ENCODE measurements at places on chromosomes 16 and 17. TPM values are rescaled to one million over a fixed set of nuclear protein-coding genes. Genes with fewer than 3 reads are reported as not detected.

- no peaks in the 10 kb centered on the region for H3K4me1 ChIP-seq
- no peak overlapping the region for H3K4me3 ChIP-seq
- H3K27me3 ChIP-seq: peaks cover 2% of the 10 kb centered on the region
- no peaks in the 10 kb centered on the region for H3K36me3 ChIP-seq
- no peak overlapping the region for H3K27ac ChIP-seq
Observed at GRCh38 chr17:64328036-64328858, 62.4 kb downstream of the PECAM1 start.

The TP53TG3E gene
- total RNA-seq: not detected

GRCh38 chr16:57502048-57502775 lies 15.9 kb upstream of the DOK4 start:
- no peak overlapping the region for H3K27ac ChIP-seq
- DNase-seq: no peak
- H3K36me3 ChIP-seq: no peaks in the 10 kb centered on the region
- H3K4me1 ChIP-seq: peaks cover 11% of the 10 kb centered on the region
- H3K4me3 ChIP-seq: no peak overlapping the region

GRCh38 chr17:35368081-35368830 lies 5.2 kb downstream of the SLFN11 start:
- H3K4me3 ChIP-seq: no peak overlapping the region
- no peaks in the 10 kb centered on the region for H3K36me3 ChIP-seq
- no peak overlapping the region for H3K27ac ChIP-seq

- H3K36me3 ChIP-seq: no peaks in the 10 kb centered on the region
- no peak overlapping the region for H3K4me3 ChIP-seq
- H3K4me1 ChIP-seq: peaks cover 22% of the 10 kb centered on the region
- H3K27me3 ChIP-seq: no peaks in the 10 kb centered on the region
Observed at GRCh38 chr16:19136549-19137196, 22.9 kb downstream of the ITPRIPL2 start.

- no peak for DNase-seq
- H3K27ac ChIP-seq: peak overlapping the region; percentile 93
- H3K4me1 ChIP-seq: peaks cover 61% of the 10 kb centered on the region
- H3K36me3 ChIP-seq: no peaks in the 10 kb centered on the region
- H3K27me3 ChIP-seq: no peaks in the 10 kb centered on the region
Observed at GRCh38 chr17:66711401-66711800, 123.5 kb upstream of the CACNG5 start.

The SDK2 gene
- total RNA-seq: 14.8 TPM

DNA sequence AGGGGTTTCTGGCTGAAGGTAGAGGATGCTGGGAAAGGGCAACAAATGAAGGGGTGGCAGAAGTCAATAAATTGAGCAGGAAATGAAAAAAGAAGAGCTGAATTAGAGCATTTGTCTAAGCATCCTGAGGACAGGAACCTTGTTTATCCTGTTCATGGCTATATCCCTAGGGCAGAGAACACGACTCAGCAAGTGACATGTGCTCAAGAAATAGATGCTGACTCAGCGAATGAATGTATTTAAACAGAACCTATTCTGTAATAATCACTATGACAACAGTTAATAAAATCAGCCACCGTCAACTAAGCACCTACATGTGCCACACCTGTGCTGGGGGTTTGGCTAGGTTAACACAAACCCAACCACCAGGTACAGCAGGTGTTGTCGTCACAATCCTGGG lies 80.3 kb downstream of the CDK5R1 start:
- no peak overlapping the region for H3K27ac ChIP-seq
- H3K4me3 ChIP-seq: no peak overlapping the region
- DNase-seq: no peak
- no peaks in the 10 kb centered on the region for H3K36me3 ChIP-seq
- peaks cover 10% of the 10 kb centered on the region for H3K4me1 ChIP-seq

The NRN1L gene
- 7.4 TPM for total RNA-seq

DNA sequence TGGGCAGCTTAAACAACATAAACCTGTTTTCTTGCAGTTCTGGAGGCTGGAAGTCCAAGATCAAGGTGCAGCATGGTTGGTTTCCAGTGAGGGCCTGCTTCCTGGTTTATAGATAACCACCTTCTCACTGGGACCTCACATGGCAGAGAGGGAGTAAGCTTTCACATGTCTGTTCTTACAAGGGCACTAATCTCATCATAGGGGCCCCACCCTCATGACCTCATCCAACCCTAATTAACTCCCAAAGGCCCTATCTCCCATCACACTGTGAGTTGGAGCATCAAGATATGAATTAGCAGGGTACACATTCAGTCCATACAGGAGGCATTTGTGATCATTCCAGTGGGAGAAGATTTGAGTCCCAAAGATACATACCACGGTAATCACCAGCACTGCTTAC lies 50.5 kb upstream of the GRIN2A start:
- no peaks in the 10 kb centered on the region for H3K27me3 ChIP-seq
- no peak for DNase-seq
- H3K36me3 ChIP-seq: peaks cover 7% of the 10 kb centered on the region

- H3K36me3 ChIP-seq: peaks cover 5% of the 10 kb centered on the region
- no peak overlapping the region for H3K4me3 ChIP-seq
- H3K27ac ChIP-seq: peak overlapping the region; percentile 65
- no peak for DNase-seq
- peaks cover 4% of the 10 kb centered on the region for H3K4me1 ChIP-seq
Observed at GRCh38 chr16:69465083-69465721, 40.8 kb downstream of the CYB5B start.

- no peaks in the 10 kb centered on the region for H3K36me3 ChIP-seq
- peaks cover 4% of the 10 kb centered on the region for H3K4me1 ChIP-seq
- DNase-seq: no peak
- no peak overlapping the region for H3K27ac ChIP-seq
- peaks cover 3% of the 10 kb centered on the region for H3K27me3 ChIP-seq
Observed at GRCh38 chr17:6862825-6863224, 31.3 kb upstream of the TEKT1 start.

The IGF2BP1 gene
- 434 TPM for total RNA-seq

- peak overlapping the region; percentile 76 for H3K27ac ChIP-seq
- H3K27me3 ChIP-seq: no peaks in the 10 kb centered on the region
- peaks cover 22% of the 10 kb centered on the region for H3K36me3 ChIP-seq
- H3K4me1 ChIP-seq: peaks cover 33% of the 10 kb centered on the region
Observed at GRCh38 chr16:19718624-19718965, 524 bp downstream of the IQCK start.

The NKD1 gene
- 9.3 TPM for total RNA-seq

DNA sequence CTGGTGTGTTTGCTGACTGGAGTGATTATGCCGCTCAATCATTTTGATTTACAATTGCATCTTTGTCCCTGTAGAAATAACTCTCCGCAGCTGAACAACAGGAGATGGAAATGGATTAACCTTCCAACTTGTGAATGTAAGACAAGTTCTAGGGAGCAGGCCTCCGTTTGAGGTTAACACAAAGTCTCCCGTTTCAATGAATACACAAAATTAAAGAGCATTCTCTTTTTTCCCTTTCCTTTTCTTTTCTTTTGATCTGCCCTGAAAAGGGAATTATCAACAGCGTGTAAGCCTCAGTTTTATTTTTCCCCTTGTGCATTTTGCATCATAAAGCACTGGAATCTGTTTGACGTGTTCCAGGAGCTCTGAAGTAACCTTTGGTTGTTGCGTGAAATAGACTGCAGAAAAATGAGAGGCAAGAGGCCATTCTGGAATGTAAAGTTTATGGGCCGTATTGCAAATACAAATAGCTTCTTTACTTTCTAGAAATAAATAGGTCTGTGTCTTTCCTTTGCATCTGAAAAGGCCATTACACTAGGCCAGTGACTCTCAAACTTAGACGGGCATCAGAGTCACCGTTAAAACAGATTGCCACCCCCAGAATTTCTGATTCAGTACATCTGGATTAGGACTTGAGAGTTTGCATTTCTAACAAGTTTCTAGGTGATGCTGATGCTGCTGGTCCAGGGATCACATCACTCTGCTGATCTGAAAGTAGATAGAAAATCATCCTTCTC lies 164.7 kb downstream of the ZNF18 start:
- H3K27ac ChIP-seq: no peak overlapping the region
- H3K4me1 ChIP-seq: 0 out of 2 replicates have a peak, but pooled peaks cover 4% of the 10 kb centered on the region
- no peak for DNase-seq
- H3K27me3 ChIP-seq: no peaks in the 10 kb centered on the region
- H3K36me3 ChIP-seq: peaks cover 25% of the 10 kb centered on the region

GRCh38 chr17:37137906-37138514 lies 189.3 kb downstream of the AATF start:
- peaks cover 40% of the 10 kb centered on the region for H3K4me1 ChIP-seq
- H3K36me3 ChIP-seq: peaks cover 12% of the 10 kb centered on the region
- no peaks in the 10 kb centered on the region for H3K27me3 ChIP-seq
- H3K27ac ChIP-seq: no peak overlapping the region
- no peak for DNase-seq

GRCh38 chr17:46202424-46202823 lies 9.2 kb upstream of the KANSL1 start:
- H3K36me3 ChIP-seq: peaks cover 37% of the 10 kb centered on the region
- no peak overlapping the region for H3K27ac ChIP-seq
- no peaks in the 10 kb centered on the region for H3K27me3 ChIP-seq
- no peak for DNase-seq

DNA sequence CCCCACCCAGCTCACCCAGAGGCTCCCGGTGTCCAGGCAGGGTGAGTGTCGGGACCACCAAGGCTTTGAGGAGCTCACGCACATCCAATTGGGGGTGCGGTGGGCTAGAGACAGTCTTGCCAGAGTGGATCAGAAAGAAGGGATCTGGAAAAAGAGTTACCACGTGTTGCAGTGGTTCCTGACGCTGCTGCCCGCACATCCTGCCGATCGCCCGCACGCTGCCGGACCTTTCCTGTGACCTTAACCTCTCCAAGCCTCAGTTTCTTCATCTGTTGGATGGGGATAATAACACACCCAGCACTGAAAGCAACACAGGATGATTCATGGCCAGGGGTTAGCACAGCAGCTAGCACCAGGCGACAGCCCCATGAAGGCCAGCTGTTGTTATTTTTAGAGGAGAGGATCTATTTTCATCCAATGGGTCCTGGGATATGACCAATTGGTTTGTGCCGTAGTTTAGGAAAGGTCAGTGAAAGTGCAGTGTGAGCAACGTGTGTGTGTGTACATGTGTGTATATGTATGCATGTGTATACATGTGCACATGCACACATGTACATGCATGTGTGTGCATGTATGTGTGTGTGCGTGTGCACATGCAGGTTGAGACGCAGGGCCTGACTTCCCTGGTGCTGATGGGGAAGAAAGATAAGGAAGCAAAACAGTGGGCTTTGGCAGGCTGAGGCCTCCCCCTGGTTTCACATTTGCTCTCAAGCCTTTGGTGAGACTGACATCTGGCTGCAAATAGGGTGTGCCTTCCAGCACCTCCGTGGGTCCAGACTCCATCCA lies 2.5 kb downstream of the ITGAX start:
- no peak for DNase-seq
- no peaks in the 10 kb centered on the region for H3K36me3 ChIP-seq
- peaks cover 7% of the 10 kb centered on the region for H3K4me1 ChIP-seq
- H3K4me3 ChIP-seq: no peak overlapping the region

DNA sequence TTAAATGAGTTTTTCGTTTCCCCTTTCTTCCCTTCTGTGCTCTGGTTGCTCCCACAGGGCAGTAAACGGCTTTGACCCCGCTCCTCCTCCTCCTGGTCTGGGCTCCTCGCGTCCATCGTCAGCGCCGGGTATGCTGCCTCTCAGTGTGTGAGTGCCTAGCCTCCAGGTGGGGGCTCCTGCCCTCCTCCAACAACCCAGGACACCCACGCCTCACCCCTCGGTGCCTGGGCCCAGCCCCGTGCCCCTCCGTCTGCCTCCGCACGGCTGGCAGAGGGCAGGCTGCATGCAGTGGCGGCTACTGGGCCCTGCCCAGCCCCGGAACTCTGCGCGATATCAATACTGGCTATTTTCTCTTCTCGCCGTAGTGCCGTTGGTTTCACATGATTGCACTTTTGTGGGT lies 31.2 kb downstream of the NDEL1 start:
- H3K27me3 ChIP-seq: no peaks in the 10 kb centered on the region
- 0 out of 2 replicates have a peak, but pooled peaks cover 5% of the 10 kb centered on the region for H3K4me1 ChIP-seq
- no peak overlapping the region for H3K27ac ChIP-seq

The TBC1D3G gene
- not detected for total RNA-seq

The RNF157 gene
- 15.1 TPM for total RNA-seq

The COPRS gene
- 39.1 TPM for total RNA-seq

DNA sequence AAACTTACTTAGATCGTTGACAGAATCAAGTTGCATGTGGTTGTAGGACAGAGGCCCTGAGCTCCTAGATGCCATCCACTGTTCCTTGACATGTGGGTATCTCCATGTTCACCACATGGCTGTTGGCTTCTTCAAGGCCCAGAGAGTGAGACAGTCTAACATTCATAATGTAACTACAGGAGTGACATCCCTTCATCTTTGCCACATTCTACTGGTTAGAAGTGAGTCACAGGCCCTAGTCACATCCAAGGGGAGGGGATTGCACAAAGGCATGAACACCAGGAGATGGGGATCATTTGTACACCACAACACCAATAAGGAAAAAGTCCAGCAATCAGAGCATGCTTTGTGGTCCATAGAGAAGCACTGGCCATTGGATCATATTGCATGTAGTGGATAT lies 56.6 kb downstream of the WSCD1 start:
- no peak for DNase-seq
- H3K4me3 ChIP-seq: no peak overlapping the region
- H3K27ac ChIP-seq: no peak overlapping the region
- H3K27me3 ChIP-seq: no peaks in the 10 kb centered on the region
- H3K36me3 ChIP-seq: peaks cover 34% of the 10 kb centered on the region

DNA sequence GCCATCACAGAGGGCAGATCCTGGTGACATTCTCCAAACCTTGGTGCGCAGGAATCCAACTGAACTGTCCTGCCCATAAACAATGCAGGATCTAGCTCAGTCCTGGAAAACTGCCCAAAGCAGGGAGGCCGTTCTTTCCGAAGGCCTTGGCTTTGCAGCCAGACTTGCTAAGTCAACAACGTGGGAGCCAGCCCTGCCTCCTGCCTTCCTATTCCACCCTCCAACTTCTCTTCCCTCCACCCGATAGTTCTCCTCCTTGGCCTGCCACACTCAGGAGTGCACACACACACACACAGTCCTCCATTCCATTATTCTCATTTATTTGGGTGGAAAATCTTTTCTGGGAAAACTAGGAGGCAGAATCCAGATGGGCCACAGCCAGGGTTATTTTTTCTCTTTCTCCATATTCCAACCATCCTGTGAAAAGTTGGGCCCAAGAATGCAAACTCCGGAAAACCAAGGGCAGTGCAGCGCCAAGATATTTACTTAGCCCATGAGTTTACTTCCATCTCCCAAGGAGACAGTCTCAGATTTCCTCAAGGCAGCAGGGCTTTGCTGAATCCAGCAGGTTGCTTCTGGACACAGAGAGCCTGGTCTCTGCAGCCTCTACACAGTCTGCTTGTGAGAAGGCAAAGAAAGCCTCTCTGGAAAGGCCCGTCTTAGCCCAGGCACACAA lies 15.8 kb downstream of the COPRS start:
- H3K4me1 ChIP-seq: no peaks in the 10 kb centered on the region
- no peak overlapping the region for H3K27ac ChIP-seq
- peaks cover 5% of the 10 kb centered on the region for H3K27me3 ChIP-seq
- H3K36me3 ChIP-seq: no peaks in the 10 kb centered on the region
- DNase-seq: no peak
- H3K4me3 ChIP-seq: no peak overlapping the region

The CLEC3A gene
- not detected for total RNA-seq

- peaks cover 24% of the 10 kb centered on the region for H3K4me1 ChIP-seq
- DNase-seq: no peak
- H3K4me3 ChIP-seq: no peak overlapping the region
- H3K36me3 ChIP-seq: no peaks in the 10 kb centered on the region
Observed at GRCh38 chr16:72985148-72985941, 62.6 kb downstream of the ZFHX3 start.

The GRB7 gene
- 42.4 TPM for total RNA-seq

The TMIGD1 gene
- not detected for total RNA-seq

GRCh38 chr16:88773812-88774291 lies 11.2 kb downstream of the PIEZO1 start:
- no peak overlapping the region for H3K4me3 ChIP-seq
- no peaks in the 10 kb centered on the region for H3K27me3 ChIP-seq
- no peaks in the 10 kb centered on the region for H3K36me3 ChIP-seq
- peak; percentile 52 for DNase-seq
- H3K4me1 ChIP-seq: peaks cover 21% of the 10 kb centered on the region

Measured in WTC11 (cell line).